ENCODE measurements at places on chromosomes 1 and 21.

GRCh38 chr1:229116114-229116513 is 154.8 kb upstream of the RAB4A start:
- no peak for DNase-seq

DNA sequence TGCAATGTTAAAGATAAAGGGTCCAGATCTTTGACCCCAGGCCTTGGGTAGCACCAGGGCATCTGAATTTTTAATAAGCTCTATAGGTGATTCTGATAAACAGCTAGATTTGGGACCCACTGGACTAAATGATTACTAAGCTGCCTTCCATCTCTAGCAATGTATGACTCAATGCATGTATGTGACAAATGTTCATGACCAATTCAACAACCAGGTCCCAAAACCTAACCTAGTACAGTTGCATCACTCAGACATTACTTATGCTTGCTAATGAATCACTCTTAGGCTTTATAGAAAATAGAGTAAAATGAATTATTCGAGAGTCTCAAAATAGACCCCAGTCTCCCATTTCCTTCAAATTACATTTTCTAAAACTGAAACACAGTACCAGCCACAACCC is 35.5 kb downstream of the RCAN1 start:
- no peak for DNase-seq

GRCh38 chr21:42263591-42264131 is 44.7 kb downstream of the ABCG1 start:
- DNase-seq, result peak; percentile 15

GRCh38 chr1:32186077-32186476 is 6.6 kb downstream of the TXLNA start:
- no peak for DNase-seq

DNA sequence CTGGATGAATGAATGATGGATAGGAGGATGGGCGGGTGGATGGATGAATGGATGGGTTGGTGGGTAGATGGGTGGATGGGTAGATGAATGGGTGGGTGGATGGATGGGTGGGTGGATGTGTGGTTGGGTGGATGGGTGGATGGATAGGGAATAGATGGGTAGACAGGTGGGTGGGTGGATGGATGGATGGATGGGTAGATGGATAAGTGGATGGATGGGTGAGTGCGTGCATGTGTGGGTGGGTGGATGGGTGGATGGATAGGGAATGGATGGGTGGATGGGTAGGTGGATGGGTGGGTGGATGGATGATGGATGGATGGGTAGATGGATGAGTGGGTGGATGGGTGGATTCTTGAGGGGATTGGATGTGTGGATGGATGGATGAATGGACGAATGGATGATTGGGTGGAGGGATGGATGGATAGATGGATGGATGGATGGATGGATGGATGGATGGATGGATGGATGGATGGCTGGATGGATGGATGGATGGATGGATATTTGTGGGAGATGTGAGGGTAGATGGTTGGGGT is 68.7 kb downstream of the SDC3 start:
- no peak for DNase-seq

- DNase-seq, result peak; percentile 65
Measured at GRCh38 chr1:26530895-26531598, 1.5 kb downstream of the RPS6KA1 start.

GRCh38 chr1:153400244-153400643 is 9.4 kb upstream of the S100A8 start:
- DNase-seq, result peak; percentile 43

GRCh38 chr1:157137046-157137407 is 1.2 kb downstream of the ETV3 start:
- no peak for DNase-seq

- DNase-seq, result no peak
Measured at GRCh38 chr1:2314273-2314802, 77.0 kb downstream of the MORN1 start.

DNA sequence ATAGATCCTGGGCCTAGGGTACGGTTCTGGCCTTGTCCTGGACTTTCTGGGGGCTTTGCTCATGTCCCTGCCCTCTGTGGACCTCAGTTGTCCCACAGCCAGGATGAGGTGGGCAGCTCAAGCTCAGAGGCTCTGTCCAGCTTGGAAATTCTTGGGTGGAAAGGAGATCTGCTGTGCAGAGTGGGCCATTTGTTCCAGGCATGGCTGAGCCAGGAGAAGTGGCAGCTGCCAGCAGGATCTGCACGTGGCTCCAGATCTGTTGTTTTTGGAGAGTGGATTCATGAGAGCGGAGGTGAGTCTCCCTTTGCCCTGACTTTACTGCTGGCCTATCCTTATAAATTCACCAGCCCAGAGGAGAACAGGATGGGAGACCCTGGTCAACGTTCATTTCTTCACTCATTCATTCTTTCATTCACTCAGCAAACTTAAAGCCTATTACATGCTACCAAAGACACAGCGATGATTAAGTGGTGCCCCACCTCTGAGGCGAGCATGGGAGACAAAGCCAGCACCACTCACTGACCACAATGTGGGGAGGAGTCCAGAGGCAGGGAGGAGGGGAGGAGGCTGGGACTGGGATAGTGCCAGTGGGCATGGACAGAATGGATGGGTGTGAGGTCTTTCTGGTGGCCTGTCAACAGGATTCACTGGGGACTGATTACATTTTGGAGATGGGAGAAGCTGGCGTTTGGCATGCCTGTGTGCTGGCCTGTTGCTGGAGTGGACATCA is 205.1 kb downstream of the TRABD2B start:
- DNase-seq, result no peak

- DNase-seq, result peak; percentile 73
Measured at GRCh38 chr1:32350785-32351398, 11.4 kb downstream of the FAM229A start.

GRCh38 chr1:241610056-241610815 is 29.9 kb downstream of the CHML start:
- DNase-seq, result no peak

DNA sequence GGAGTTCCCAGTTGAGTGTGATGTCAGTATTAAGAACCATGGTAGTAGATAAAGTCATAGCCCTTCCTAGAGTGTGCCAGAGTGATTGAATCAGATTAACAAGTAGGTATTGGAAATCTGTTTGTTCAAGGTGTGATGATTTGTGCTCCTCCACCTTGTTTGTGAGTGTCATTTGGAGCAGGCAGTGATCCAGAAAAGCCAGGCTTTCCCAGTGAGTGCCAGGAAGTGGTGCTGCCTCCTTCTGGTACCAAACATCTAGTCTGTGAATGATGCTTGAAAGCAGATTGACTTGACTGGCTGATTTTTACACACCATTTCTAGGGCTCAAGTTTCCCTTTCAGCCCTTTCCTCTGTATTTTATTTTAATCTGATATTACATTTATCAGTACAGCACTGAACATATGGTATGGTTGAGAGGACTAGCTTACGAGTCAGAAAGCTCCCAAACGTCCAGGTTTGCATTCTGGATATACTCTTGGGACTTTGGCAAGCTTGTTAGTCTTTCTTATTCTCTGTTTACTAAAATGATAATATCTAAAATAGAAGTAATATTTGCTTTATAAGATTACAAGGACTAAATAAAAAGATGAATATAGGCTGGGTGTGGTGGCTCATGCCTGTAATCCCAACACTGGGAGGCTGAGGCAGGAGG is 100.7 kb downstream of the PATJ start:
- no peak for DNase-seq

GRCh38 chr1:226111098-226111882 is 48.8 kb downstream of the H3-3A start:
- peak; percentile 44 for DNase-seq

- peak; percentile 21 for DNase-seq
Measured at GRCh38 chr1:8727809-8728213, 89.6 kb downstream of the RERE start.

DNA sequence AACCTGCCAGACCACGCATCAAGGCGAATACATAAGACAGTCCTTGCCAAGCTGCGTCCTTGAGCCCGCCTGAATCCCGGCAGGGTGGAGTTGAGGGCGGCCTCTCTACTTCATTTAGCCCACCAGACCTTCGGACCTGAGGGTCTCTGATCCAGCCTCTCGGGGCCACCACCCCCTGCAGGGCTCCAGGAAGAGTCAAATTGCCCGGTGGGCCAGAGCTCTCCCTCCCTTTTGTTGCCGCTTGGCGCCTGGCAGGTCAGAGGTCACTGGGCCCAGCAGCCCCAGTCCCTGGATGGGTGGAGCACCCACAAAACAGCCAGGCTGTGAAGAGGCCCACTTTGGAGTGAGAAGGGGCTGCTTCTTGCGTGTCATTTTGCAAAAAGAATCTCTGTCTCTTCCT is 9.0 kb downstream of the GNG4 start:
- DNase-seq, result no peak

GRCh38 chr1:6795661-6796060 is 10.4 kb downstream of the CAMTA1 start:
- DNase-seq, result no peak

DNA sequence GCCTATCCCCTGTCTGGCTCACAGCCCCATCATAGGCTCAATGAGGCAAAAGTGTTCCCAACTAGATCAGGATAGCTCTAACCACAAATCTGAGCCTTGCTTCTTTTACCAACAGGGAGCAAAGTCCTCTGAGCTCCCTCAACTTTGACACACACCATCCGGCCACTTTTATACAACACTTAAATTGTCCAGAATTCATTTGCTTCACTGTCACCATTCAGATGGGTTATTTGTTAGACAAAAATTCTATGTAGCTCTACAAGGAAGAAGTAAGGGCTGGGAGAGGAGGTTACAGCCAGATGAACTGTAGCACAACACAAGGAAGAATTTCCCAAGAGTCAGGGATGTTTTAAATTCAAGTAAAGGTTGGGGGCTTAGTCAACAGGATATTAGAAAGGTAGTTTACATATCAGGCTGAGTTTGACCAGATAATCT is 50.8 kb downstream of the TGFBR3 start:
- DNase-seq, result no peak

DNA sequence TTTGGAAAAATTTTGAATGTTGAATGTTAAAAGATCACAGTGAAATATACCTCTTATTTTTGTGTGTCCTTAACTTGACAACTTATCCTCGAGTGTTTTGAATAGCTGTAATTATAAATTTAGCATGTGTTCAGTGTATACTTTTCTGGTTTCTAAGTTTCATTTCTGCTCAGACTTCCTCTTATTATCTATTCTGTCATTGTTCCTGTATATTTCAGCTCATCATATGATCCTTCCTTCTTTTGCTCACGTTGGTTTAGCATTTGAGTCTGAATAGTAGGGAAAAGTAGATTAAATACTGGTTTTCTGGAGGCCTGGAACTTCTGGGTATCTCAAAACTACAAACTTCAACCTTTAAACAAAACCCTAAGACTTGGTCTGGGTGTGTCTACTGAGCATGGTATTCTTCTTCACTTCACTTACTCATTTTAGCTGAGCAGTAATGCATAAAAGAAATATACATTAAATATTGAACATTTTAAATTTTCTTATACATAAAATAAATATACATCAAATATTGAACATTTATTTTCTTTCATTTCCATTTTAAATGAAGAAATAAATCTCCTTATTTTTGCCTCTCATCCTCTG is 3.3 kb upstream of the ATP6V1G3 start:
- DNase-seq, result no peak

- no peak for DNase-seq
Measured at GRCh38 chr1:14804626-14805025, 206.1 kb downstream of the KAZN start.

GRCh38 chr21:44548922-44549321 is 2.4 kb downstream of the KRTAP10-2 start:
- no peak for DNase-seq

- no peak for DNase-seq
Measured at GRCh38 chr1:184986250-184986649, 11.9 kb upstream of the NIBAN1 start.

DNA sequence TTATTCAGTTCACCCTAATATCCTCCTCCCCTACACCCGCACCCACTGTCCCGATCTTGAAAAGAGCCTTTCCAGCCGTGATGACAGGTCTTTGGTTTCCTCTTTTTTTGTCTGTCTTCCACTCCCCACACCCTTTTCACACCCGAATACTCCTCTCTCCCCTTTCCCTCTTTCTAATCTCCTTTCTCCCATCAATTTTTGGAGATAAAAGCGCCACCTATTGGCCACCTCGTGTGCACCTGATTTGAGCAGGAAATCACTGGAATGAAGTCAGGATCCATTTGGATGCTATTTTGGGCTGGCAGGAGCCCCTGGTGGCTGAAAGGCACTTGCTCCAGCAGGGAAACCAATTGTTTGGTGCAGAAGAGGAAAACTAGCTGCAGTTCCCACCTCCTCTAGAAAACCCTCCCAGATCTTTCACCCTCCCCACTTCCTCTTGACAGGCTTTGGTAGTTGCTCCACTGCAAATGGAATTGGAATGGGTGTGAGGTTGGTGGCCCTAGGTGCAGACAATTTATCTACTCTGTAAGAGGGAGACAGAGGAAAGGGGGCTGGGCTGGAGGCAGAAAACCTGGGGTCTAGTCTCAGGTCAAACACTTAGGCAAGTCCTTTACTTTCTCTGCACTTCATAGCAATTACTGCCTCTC is 8.4 kb downstream of the FOXE3 start:
- peak; percentile 28 for DNase-seq

- DNase-seq, result peak; percentile 78
Measured at GRCh38 chr1:29708796-29709703, 472.7 kb downstream of the PTPRU start.

DNA sequence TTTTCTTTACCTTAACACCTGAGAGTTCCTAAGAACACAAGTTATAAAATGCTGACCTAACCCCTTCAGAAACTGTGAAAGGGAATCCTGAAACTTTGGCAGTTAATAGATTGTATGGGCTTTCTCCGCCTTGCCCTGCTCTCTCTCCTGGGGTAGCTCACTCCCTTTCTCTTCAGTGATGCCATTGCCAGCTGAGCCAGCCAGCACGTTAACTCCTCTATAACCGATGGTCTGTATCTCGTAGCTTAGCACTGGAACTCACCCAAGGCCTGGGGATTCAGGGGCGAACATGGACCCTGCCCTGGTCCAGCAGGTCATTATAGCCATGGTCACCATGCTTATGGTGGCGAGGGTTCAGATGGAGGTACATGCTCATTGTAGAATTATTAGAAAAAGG is 40.7 kb downstream of the TRAPPC10 start:
- DNase-seq, result no peak

- DNase-seq, result no peak
Measured at GRCh38 chr1:151146072-151146411, 389 bp downstream of the SEMA6C start.

GRCh38 chr1:81053826-81054225 is 746.9 kb upstream of the ADGRL2 start:
- no peak for DNase-seq

Measured in NCI-H1436 (cell line).